CD4-positive, alpha-beta T cell treated with Interleukin-12 subunit alpha and Interleukin-12 subunit beta, for 1 hour (primary cell): ENCODE measurements at places on chromosomes 7 and 10.

DNA sequence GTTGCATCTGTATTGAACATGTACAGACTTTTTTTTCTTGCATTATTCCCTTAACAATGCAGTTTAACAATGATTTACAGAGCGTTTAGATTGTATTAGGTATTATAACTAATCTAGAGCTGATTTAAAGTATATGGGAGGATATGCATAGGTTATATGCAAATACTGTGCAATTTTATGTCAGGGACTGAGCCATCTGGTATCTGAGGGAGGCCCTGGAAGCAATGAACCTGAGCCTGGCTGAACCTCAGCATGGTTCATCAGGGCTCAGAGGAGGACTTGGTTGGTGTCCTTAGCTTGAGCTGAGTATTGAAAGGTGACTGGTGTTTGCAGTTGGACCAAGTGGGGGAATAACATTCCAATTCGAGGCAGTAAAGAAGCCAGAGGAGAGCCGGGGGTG lies 4.8 kb downstream of the ADCK2 start:
- no peak for DNase-seq

DNA sequence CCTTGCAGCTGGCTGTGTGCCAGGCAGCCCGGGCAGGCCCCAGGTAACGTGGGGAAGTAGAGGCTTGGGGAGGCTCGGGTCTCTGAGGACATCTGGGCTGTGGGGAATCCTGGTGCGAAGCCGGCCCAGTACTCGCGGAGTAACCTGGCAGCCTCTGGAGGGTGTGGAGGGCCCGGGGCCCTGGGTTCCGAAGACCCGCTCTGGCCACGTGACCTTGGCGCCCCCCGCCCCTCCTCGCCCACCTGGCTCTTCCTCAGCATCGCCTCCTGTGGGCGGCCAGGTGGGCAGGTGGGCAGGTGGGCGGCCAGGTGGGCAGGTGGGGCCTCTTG lies 143.1 kb downstream of the WDR37 start:
- no peak for DNase-seq

DNA sequence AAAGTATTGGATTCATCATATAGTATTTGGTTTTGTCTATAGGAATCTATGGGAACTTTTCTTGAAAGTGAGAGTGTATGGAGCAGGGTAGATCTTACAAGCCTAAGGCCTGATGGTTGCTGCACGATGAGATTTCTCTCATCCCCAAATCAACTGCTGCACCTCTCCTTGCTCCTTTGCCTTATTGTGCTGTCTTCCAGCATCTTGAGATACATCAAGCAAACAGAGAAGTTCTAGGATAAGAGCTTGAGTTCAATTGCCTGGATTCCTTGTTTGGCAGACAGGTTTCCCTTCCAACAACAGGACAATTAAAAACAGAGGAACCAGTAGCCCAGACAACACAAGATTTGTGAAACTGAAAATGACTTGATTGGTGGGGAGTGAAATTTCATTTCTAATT lies 56.6 kb downstream of the CPED1 start:
- DNase-seq, result no peak

DNA sequence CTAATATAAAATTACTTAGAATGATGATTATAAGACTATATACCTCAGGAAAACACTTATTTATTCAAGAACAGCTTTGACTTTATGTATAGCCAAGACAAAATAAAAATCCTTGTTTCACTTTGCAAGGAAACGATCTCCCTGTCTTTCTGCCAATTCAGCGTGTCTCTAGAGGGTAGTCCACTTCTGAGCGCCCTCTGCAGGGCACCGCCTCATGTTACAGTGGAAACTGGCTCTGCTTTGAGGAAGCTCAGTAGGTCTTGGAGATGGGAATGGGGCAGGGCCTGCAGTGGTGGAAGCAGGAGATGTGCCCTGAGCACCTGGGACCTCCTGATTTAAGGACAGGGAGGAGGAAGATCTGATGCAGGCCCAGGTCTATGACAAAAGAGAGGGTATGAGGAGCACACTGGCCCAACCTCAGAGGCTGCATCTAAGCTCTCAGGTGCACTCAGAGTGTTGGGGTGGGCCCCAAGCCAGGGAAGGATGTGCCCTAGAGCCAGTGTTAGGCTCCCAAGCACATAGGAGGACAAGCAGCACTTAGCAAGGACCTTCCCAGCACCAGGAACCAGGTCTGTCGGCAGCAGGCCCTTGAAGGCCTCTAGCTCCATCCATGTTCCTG lies 481.0 kb downstream of the TNS3 start:
- DNase-seq, result no peak

DNA sequence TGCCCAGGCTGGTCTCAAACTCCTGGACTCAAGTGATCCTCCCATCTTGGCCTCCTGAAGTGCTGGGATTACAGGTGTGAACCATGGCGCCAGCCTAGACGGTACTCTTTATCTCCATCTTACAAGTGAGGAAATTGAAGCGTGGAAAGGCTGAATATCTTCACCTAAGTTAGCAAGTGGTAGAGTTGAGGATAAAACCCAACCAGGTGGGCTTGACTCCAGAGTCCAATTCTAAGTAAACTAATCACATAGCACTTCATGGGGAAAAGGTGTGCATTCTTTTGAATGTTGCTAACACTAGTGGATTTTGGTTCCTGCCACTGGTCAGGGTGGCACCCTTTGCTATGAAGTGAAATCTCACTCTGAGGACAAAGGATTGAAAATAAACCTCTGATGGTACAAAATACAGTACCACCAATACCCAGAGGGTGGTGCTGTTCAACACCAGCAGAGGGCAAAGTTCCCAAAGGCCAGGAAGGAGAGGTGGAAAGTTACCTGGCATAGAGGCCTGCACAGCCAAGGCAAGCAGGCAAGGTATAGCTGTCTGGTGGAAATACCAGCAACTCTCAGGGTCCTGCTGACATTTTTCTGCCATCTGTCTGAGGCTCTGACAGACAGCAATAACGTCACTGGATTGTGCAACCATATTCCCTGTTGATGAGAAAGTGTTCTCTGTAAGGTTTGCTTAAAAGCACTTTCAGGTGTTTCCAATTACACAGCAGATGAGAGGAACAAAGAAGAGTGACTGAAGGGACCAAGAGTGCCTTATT lies 17.6 kb downstream of the ZDHHC16 start:
- peak; percentile 55 for DNase-seq

DNA sequence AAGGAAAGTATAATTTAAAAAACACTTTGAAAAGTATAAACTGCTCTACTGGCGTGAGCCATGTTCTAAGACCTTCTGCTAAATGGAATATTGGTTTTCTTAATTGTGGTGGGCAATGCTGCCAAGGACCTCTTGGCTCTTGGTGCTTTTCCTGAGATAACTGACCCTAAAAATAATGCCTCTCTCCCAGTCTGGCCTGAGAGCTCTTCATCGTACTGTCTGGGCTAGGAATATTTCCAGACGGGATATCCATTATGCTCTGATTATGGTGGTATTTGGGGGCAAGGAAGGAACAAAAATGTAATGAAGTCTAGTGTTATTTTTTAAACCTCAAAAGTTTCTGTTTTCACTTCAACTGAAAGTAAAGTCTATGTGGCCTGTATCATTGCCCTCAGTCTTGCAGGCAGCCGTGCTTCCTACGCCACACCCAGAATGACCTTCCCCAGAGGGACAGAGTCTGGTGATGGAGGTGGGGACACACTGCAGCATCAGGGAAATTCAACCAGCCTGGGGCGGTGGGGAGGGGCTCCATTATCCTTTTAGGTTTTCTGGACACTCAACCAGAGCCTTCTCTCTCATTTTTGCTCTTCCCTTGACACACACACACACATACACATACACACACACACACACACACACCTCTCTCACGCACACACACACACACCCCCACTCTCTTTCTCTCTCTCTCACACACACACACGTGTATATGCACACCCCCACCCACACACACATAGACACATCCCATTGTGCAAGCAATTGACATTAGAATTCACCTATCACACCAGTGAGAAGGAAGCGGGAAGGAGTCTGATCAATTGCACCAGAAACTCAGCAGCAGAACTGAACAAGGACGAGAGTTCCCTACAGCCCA lies 99.6 kb downstream of the LRRC18 start:
- no peak for DNase-seq
